Activated naive CD8-positive, alpha-beta T cell treated with anti-CD3 and anti-CD28 coated beads, Interleukin-2, amount 10 ng/mL, durations not matched to agents 7 days and 5 days (primary cell): ENCODE measurements at places on chromosomes 11 and 22. TPM values are rescaled to one million over a fixed set of nuclear protein-coding genes. Genes with fewer than 3 reads are reported as not detected.
A peak's percentile ranks its signal among the peaks of the same experiment; 100 is the strongest.

DNA sequence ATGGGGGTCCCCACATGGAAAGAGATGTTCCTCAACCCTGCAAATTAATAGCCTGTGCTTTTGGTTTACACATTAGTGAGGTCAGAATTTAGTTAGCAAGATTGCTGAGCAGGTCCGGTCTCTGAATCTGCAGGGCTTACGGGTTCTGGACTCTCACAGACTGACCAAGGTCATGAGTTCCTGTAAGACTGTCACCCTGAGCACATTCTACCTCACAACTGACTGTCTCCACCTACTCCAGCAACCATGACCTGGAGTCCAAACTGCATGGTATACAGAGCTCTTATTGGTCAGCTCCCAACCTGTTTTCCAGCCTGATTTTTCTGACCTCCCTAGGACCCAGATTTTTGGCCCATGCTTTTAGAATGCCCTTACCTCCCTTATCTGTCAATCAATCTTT is 28.2 kb downstream of the DKK3 start:
- DNase-seq = no peak

- DNase-seq = no peak
Observed at GRCh38 chr11:126355926-126356897, 726 bp downstream of the ST3GAL4 start.

DNA sequence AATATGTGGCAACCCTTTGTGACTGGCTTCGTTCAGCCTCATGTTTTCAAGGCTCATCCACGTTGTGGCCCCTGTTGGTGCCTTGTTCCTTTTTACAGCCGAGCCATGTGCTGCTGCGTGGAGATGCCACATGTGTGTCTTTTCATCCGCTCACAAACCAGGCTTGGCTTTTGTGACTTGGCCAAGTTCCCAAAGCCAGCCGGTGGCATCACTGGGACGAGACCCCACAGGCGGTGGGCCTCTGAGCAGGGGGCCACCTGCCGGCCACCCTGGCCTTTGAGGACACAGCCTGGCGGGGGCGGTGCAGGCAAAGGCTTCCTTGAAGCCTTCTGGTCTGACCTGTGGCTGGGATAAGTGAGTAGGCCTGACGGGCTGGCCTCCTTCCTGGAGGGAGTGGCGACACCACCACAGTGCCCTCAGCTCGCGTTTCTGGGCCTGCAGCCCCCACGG is 10.5 kb downstream of the GRK2 start:
- peak; percentile 74 for DNase-seq

GRCh38 chr22:46626911-46627805 is 7.0 kb downstream of the GRAMD4 start:
- DNase-seq = no peak

- DNase-seq = no peak
Observed at GRCh38 chr11:4072668-4073285, 21.8 kb upstream of the RRM1 start.

GRCh38 chr11:2806351-2807024 is 79.1 kb downstream of the CDKN1C start:
- peak; percentile 17 for DNase-seq

- DNase-seq = no peak
Observed at GRCh38 chr22:19291218-19291579, 320 bp downstream of the CLTCL1 start.

- DNase-seq = no peak
Observed at GRCh38 chr11:118398791-118399559, 2.4 kb upstream of the ATP5MG start.

DNA sequence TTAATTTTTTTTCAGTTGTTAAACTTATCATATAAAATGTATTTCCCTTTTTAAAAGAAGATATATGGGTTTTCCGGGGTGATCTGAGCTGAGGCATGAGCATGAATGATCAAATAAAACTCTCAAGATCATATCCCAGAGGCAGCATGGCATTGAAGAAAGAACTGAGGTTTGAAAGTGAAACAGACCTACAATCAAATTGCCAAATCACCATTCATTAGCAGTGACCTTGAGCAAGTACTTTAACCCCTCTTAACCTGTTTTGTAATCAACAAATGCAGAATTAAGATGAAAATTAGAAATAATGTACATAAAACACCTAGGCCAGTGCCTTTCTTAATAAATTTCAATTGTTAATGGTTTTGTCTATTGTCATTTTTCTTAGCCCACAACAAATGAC is 116.0 kb downstream of the RBFOX2 start:
- DNase-seq = no peak

DNA sequence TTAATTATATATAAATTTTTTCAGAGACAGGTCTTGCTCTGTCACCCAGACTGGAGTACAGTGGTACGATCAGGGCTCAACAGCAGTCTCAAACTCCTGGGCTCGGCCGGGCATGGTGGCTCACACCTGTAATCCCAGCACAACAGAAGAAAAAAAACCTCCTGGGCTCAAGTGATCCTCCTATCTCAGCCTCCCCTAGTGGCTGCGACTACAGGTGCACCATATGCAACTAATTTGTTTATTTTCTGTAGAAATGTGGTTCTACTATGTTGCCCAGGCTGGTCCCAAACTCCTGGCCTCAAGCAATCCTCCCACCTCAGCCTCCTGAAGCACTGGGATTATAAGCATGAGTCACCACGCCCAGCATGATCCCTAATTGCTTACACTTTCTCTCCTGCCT is 56.1 kb upstream of the SLC35C1 start:
- DNase-seq = no peak

The TPBGL gene
- total RNA-seq = 0.14 TPM

The CDC42EP1 gene
- total RNA-seq = not detected

The PRSS23 gene
- 0.28 TPM for total RNA-seq
